Astrocyte (in vitro differentiated cells and primary cell): ENCODE measurements at places on chromosomes 2 and 18.

GRCh38 chr18:6624661-6625311, 104.7 kb upstream of the ARHGAP28 start:
- DNase-seq = peak; percentile 80

GRCh38 chr2:28357948-28358667, 34.5 kb upstream of the FOSL2 start:
- DNase-seq = no peak

DNA sequence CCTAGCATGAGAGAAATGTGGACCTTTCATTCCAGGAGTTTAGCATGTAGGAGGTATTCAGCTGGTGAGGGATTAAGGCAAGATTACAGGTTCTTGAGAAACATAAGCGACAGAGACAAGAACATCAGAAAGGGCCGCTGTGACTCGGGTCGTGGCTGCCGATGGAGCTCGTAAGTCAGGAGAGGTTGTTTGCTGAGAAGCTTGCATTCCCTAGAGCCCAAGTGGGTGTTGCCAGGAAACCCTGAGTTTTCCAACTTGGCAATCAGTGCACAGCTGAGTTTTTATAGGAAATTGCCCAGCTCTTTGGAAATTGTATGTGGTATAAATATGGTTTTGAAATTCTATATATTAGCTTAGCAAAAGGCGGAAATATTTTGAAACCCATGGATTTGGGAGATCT, 46.4 kb upstream of the CYP1B1 start:
- peak; percentile 30 for DNase-seq

DNA sequence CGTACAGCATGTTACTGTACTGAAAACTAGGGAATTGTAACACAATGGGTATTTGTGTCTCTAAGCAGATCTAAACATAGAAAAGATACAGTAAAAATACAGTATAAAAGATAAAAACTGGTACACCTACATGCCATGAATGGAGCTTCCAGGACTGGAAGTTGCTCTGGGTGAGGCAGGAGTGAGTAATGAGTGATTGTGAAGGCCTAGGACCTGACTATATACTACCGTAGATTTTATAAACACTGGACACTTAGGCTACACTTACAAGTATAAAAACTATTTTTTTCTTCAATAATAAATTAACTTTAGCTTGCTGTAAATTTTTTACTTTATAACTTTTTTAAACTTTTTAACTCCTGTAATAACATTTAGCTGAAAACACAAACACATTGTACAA, 324.4 kb upstream of the TNP1 start:
- no peak for DNase-seq

DNA sequence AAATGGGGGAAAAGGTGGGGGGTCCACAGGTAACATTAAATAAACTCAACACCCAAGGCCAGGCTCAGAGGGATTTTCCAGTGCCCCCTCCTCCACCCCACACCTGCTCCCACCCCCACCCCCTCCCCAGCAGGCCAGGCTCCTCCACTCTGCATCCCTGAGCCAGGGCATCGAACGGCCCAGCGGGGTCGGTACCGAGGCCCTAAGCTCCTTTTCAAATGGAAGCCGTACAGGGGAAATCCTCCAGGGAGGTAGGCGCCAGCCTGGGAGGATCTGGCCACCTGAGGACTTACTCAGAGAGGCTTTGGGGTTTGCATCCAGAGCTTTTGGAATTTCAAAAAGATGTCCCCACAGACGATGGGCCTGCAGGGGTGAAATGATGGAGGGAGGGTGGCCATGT, 46.5 kb downstream of the ZFP36L2 start:
- DNase-seq = no peak

- peak; percentile 85 for DNase-seq
These were observed 199.9 kb downstream of the TGIF1 start for GRCh38 chr18:3649633-3650426.

GRCh38 chr2:217799563-217800432, 203.0 kb downstream of the TNS1 start:
- DNase-seq = no peak
